CD4-positive, alpha-beta T cell treated with Interleukin-1 beta for 1 hour (primary cell): ENCODE measurements at places on chromosomes 6 and 20.

DNA sequence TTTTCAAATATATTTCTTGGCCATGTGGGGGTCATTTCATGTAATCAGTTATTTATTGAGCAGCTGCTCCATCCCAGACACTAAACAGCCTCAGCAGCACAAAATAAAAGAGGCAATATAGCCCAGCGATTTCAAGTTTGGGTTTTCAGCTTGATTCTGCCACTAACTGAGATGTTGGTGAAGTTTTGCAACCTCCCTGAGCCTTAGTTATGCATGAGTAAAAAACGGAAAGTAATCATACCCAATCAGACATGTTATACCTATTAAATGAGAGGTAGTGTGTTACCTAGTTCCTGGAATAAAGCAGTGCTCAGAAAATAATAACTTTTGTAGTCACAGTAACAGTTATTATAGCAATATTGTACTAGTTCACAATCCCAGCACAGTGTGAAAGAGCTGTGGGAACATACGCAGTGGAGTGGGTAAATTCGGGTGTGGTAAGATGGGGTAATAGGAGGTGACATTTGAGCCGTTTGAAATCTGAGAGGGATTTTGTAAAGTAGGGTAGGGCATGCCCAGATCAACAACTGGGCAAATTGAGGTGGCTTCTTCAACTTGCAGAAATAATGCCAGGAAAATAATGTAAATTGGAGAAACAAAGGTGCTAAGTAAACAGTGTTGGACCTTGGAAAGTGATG is 1.5 kb downstream of the SLC9A8 start:
- DNase-seq, result no peak

- DNase-seq, result no peak
These were observed 176.2 kb upstream of the AHI1 start for GRCh38 chr6:135673501-135674309.

GRCh38 chr6:24788031-24788665 is 10.6 kb downstream of the ARMH2 start:
- no peak for DNase-seq

DNA sequence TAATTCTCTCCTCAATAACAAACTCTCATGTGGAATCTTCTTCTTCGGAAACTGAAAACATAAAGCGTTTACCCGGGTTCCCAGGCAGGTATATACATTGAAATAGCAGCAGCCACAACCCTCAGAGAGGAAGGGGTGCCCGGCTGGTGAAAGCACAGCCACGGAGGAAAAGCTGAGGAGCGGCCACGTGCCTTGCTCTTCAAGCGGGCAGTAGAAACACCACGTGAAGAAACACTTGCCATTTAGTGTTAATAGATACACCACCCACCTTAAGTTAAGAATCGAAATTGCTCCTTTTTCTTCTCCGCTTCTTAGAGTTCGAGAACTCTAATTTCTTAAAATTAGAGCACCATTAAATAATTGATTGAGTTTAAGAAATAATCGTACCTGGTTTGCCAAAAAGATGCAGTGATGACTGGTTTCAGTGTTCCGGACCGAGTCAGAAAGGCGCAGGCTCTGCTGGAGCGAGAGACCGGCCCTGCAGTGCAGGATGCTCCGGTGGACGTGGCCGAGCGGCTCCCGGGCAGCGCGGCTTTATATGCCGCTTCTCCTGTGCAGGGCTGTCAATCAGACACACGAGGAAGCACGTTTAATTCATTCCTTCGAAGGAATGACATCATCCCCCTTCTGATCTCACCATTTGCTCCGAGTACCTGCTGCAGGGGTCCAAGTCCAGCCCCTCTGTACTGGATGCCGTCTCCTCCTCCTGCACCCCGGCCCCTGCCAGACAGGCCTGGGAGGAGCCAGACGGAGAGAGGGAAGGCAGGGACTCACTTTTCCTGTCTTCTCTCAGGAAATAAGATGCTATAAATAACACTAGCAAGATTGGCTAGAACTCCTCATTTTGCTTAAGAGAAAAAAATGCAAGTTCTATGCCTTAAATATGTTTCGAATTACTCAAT is at the start of gene THBS2:
TSS of gene THBS2 (minus strand) at position 510 of the 902 bp plus-strand sequence. CDS start 3,062 bp downstream, outside the sequence.
- no peak for DNase-seq

DNA sequence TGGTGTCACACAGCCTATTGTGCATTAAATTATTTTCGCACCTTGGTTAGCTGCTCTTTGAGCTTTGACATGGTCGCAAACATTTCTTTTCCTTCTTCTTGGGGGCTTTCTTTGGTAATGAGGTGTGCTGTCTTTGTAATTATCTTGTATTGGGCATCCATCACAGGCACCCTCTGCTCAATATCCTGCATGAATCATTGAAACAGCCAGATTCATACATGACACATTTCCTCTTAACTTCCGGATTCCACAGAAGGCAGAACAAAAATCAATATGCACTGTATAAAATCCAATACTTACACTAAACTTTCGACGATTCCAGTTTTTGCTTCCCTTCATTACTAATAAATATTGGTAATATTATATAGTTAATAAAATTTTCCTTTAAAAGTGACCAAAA is 175.6 kb downstream of the SYNE1 start:
- no peak for DNase-seq

GRCh38 chr6:42264162-42264851 is 46.6 kb upstream of the MRPS10 start:
- DNase-seq, result no peak

GRCh38 chr20:3405696-3406358 is 1.6 kb downstream of the DNAAF9 start:
- no peak for DNase-seq

DNA sequence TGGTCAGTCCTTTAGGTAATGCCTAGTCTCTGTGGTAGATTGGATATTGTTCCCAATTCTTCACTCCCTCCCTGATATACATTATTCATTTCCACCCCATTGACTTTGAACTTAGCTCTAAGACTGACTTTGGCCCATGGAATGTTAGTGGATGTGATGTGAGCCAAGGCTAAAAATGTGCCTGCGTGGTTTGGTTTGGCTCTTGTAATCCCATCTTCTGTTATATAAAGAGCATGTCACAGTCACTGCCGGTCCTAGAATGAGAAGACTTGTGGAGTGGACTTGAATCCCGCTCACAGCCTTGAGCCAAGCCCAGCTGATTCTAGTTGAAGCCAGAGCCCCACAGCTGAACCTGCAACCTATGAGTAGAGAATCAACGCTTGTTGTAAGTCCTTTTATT is 23.6 kb upstream of the DNAAF9 start:
- no peak for DNase-seq

DNA sequence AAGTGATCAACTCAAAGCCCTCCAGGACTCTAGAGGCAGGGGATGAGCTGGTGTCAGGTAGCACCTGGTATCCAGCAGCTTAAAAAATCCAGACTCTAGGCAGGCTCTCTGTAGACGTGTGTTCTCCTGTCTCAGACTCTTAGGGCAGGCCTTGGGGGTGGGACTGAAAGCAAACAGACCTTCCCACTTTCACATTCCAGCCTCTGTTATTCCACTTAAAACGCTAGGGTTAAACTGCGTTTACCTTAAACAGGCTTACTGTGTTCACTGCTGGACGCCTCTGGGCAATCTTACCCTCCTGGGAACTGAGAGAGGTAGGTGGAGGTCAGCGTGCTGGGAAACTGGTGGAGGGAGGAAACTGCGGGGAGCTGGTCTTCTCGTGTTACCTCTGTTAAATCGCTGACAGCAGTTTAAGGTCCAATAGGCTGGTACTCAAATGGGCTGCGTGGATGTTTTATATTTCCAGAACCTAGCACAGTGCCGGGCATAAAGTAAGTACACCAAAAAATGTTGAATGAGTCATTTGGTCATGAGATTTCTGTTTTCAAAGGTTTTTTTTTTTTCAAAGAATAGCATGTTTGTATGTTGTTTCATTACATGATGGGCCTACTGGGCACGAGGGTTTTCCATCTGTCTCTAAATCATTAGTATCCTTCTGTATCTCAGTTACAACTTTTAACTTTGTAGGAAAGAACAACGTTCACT is at the start of gene GCNT2:
TSS of gene GCNT2 (plus strand) at position 248 of the 705 bp plus-strand sequence. CDS start 7,561 bp downstream, outside the sequence.
- DNase-seq, result no peak

DNA sequence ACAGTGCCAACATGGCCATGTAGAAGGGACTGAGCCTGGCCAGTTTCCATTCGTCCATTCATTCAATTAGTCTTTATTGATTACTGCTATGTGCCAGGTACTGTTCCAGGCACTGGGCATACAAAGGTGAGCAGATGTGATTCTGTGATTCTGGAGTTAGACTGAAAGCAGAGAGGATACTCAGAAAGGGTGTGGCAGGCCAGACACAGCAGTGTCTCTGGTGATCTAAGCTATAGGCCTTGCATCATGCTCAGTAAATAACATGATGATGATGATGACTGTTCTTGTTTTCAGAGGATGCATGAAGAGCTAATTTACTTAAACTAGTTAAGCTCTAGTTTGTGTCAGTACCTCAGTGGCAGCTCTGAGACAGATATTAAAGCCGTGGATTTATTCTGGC is 31.4 kb upstream of the FUCA2 start:
- DNase-seq, result no peak

- DNase-seq, result no peak
These were observed 27.1 kb downstream of the DAAM2 start for GRCh38 chr6:39819228-39819627.

DNA sequence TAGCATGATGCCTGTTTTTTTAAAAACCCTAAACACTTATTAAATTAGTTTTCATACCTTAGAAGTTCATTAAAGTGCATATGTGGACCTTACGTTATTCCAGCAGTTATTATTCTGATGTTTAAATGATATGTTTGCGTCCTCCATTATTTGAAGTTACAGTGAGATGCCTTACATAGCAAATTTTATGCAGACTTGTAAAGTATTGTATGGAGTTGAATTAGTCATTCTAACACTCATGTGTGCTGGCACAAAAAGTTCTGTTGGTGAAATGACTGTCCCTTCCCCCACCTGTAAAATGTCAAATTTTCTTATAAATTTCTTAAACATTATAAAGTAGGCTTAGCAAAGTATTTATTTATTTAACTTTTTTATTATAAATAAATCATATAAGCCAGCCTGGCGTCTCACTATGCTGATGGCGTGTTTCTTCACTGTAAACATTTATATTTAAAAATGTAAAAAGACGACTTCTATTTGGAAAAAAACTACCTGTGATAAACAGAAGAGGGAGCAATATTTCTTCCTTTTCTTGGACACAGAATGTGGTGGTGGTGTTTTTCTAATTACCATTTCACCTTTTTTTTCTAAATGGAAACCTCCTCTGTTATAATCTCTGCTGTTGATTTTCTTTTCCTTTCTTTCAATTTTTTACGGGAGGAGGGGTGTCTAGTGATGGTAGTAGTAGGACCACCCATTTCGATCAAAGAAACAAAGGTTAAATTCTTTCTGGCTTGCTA is 155.4 kb downstream of the RFPL4B start:
- no peak for DNase-seq

DNA sequence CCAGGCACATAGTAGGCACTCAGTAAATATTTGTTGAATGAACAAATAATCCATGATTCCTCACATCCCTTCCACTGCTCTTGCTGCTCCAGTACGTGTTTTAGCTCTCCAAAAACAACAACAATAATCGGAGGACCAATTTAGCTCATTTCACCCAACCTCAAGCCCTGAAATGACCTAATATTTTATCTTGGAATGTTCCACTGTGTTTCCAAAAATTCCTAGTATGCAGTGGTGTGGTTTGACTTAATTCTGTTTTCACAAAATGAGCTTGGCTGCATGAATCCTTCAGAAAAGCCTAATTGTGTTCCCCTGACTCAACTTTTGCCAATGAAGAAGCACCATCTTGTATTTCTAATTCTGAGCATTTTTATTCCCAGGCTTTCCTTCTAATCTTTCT is 168.0 kb upstream of the PHACTR1 start:
- DNase-seq, result no peak

DNA sequence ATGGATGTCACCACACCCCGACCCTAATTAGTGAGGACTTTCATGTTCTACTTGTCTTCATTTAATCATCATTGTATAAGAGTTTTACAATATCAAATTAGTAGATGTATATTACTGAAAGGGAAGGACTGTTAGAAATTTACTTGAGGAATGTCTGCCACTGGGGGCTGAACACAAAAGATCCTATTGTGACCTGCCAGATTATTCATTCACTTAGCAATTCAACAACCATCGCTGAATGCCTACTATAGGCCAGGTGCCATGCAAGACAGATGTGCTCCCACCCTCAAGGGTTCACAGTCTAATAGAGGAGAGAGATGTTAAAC is 8.0 kb upstream of the RBCK1 start:
- DNase-seq, result no peak

DNA sequence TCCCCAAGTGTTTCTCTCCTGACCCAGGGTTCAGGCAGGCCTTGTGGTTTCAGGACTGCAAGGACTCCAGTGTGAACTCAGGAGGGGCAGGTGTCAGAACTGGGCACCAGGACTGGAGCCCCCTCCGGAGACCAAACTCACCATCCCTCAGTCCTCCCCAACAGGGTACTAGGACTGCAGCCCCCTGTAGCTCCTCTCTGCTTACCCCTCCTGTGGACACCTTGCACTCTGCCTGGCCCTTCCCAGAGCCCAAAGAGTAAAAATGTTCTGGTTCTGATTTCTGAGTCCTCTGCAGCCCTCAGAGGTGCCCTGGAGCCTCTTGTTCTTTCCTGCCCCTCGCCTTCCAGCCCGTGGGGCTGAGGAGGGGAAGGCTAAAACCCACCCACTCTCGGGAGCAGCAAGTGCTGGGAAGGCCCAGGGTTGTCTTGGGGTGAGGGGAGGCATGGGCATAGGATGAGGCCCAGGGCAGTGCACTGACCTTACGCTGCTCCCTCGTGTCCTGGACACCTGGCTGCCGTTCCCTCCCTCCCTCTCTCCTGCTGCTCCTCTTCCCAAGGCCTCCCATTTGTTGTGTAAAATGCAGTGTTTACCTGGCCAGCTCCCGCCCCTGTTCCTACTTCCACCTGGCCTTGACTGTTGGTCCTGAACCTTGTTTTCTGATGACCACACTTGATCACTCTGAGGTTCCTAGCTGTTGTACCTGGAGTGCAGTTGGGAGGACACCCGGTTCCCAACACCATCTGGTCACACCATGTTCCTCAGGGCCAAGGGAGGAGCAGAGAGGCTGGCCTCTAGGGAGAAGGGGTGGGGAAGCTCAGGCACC is 9.9 kb downstream of the CNPY3 start:
- DNase-seq, result no peak

GRCh38 chr6:75922226-75922625 is 150.2 kb downstream of the IMPG1 start:
- DNase-seq, result no peak

- no peak for DNase-seq
These were observed 57.9 kb upstream of the FAM8A1 start for GRCh38 chr6:17542243-17542642.

DNA sequence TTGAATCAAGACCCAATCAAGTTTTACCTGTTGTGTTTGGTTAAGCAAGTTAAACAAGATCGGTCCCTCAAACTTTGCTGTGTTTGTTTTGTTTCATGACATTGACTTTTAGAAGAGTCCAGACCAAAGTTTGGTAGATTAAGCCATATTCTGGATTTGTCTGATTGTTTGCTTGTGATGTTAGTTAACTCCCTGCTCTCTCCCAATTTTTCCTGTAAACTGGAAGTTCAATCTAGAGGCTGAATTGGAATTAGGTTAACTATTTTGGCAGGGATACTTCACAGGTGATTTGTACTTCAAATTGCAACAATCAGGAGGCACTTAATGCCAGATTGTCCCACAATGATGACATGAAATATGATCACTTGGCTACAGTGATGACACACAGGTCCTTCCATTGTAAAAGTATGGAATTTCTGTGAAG is 13.6 kb upstream of the SH3BGRL2 start:
- no peak for DNase-seq
